Stimulated activated CD4-positive, alpha-beta T cell treated with anti-CD3 and anti-CD28 coated beads, Interleukin-1b, Interleukin-23, amount 100 ng/mL, for 4 hours (primary cell): ENCODE measurements at places on chromosomes 7 and 10.

DNA sequence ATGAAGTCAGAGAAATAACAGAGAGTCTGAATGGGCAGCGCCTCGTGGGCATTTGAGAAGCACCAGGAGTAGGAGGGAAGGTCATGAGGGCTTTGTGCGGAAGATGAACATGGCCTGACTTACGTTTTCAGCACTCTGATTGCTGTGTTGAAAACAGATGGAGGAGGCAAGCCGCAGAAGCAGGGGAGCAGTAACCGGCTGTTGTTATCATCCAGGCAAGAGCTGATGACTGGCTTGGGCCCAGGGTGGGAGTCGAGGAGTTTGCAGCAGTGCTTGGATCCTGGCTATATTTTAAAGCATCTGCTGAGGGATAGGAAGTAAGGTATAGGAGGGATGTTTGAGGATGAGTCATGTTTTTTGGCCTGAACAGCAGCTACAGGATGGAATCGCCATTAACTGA is 12.7 kb upstream of the PDLIM1 start:
- no peak for DNase-seq

GRCh38 chr7:106999023-106999422 is 45.5 kb upstream of the PRKAR2B start:
- no peak for DNase-seq

DNA sequence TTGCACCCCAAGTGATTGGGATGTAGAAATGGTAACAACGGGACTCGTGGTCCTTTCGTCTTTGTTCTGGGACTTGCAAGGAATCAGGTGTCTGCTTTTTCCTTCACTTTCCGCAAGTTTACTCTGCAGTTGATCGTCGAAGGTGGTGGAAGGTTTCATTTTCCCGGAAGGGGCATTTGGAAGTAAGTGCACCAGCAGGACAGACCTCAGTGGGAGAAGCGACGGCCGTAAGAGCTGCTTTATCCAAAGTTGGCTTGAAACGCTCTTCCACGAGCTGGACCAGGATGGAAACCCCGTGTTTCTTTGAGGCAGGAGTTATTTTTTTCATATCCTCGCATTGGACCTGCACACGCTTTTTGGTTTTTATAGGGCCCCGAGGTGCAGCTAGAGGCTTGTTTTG is 1.2 kb downstream of the BRI3 start:
- DNase-seq = no peak

- no peak for DNase-seq
These were observed 14.0 kb downstream of the PWWP2B start for GRCh38 chr10:132410779-132411532.

DNA sequence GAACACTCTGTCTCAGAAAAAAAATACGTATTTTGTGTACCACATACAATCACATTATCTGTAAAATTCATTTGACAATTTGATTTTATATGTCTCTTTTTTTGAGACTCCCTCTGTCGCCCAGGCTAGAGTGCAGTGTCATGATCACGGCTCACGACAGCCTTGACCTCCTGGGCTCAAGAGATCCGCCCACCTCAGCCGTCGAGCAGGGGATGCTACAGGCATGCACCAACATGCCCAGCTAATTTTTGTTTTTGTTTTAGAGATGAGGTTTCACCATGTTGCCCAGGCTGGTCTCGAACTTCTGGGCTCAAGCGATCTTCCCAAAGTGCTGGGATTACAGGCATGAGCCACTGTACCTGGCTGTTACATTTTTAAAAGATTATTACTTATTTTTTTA is 11.6 kb upstream of the BAZ1B start:
- DNase-seq = no peak

GRCh38 chr7:3439333-3440030 is 138.4 kb downstream of the SDK1 start:
- no peak for DNase-seq

DNA sequence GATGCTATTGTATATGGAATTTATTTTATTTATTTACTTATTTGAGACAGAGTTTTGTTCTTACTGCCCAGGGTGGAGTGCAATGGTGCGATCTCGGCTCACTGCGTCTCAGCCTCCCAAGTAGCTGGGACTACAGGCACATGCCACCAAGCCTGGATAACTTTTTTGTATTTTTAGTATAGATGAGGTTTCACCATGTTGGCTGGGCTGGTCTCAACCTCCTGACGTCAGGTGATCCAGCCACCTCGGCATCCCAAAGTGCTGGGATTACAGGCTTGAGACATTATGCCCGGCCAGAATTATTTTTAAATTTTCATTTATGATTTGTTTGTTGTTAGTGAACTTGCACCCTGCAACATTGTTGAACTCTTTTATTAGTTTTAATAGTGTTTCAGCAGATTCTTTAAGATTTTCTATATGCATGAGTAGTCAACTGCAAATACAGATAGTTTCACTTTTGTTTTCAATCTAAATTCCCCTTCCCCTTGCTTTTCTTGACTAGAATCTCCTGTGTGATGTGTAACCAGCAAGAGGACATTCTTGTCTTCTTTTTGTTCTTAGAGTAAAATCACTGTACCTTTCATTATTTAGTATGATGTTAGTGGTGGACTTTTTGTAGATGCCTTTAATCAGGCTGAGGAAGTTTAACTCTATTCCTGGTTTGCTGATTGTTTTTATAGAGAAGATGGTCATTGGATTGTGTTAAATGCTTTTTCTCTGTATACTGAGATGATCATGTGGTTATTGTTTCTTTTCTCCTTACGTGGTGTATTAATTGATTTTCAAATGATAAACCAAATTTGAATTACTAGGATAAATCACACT is 27.8 kb downstream of the ZNF33A start:
- DNase-seq = no peak
